ENCODE measurements at places on chromosomes 3 and 15.

- no peak for DNase-seq
Measured at GRCh38 chr15:91860498-91860897, 7.0 kb downstream of the SLCO3A1 start.

DNA sequence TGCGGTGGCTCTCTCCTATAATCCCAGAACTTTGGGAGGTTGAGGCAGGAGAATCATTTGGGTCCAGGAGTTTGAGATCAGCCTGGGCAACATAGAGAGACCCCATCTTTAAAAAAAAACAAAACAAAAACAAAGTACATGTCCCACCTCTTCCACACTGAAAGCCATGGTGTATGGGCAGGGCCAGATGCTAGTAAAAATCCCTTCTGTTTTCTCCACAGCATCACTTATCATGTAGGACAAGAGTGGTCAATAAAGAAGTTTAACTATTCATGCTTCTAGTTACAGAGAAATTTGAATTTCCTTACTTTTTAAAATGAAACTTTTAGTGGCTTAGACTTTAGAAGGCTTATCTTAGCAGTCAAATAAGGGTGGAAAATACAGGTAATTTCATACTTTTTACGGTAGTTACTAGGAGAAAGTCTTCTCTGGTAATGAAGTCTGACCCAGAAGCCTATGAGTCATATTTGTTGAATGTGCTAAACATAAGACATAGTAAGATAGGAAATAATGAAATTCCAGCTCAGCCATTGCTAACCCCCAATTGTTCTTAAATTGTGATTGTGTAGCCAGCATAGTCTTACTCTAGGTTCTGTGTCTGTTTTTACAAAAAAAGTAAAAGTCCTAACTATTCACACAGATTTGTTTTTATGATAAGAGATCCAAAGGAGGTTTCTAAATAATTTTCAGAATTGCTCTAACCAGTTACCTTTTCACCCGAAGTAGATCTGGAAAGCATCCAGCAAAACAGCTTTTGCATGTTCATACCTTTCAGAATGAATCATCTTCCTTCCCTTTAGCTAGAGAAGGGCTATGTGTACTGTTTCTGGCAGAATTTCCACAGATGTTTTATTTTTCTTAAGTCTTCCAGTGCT lies 16.4 kb upstream of the ZNF609 start:
- peak; percentile 85 for DNase-seq

- no peak for DNase-seq
Measured at GRCh38 chr15:69861331-69862171, 236.2 kb downstream of the TLE3 start.

GRCh38 chr3:144429719-144430121 lies 458.1 kb downstream of the DIPK2A start:
- no peak for DNase-seq

GRCh38 chr15:49314716-49315115 lies 108.3 kb upstream of the FGF7 start:
- no peak for DNase-seq

DNA sequence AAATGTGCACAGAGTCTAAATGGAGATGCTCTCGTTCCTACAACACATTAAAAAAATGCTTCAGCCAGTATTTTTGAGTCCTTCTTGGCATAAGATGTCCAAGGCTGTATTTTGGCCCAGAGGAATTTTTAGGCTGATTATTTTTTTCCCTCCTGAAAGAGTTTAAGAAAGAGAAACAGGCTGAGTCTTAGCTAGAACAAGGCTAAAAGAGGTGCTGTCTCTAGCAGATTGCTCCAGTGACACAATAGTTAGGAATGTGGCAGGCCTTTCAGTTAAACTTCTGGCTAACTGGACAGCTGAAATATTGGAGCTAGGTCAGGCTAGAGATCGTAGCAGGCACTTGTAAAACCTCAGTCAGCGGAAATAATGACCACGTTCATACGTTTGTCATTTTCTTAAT lies 271.4 kb upstream of the RARB start:
- DNase-seq = no peak

- no peak for DNase-seq
Measured at GRCh38 chr3:59791774-59792308, 742.0 kb upstream of the CFAP20DC start.

Data from HCEC 1CT (cell line).